Kidney capillary endothelial cell (primary cell): ENCODE measurements at places on chromosomes 13 and 19.

DNA sequence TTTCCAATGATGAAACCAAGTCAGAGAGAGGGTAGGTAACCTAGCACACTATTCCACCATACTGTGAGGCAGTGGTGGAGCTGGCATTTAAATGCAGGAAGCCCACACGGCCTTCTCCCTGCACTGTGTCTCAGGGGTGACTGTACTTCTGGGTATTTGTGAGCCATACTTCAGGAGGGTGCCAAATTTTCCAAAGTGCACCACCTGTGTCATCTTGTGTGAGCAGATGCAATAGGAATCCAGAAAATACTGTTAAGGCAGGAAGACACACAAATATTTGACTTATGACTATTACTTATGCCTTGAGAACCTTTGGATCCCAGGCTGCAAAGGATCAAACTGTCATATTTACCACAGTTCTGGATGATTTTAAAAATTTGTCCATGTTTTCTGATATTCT is 17.3 kb downstream of the ZNF229 start:
- DNase-seq = no peak

DNA sequence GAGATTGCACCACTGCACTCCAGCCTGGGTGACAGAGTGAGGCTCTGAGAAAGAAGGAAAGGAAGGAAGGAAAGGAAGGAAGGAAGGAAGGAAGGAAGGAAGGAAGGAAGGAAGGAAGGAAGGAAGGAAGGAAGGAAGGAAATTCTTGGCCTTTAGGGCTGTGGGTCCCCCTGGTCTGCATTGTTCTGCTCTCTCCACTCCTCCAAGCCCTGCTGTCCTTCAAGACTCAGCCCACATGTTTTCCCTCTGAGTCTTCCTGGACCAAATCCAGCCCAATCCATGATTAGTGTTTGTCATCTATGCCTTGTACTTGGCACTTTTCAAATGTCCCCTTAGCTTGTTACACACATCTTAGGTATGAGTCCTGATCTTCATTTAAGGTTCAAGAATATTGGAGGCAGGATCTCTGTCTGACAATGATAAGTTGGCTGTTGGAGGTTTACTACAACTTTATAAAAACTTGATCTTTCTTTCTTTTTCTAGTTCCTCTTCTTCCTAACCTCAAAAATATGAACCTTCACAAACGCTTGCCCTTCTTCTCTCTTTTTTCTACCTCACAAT is 48.8 kb upstream of the INTS6 start:
- no peak for DNase-seq

DNA sequence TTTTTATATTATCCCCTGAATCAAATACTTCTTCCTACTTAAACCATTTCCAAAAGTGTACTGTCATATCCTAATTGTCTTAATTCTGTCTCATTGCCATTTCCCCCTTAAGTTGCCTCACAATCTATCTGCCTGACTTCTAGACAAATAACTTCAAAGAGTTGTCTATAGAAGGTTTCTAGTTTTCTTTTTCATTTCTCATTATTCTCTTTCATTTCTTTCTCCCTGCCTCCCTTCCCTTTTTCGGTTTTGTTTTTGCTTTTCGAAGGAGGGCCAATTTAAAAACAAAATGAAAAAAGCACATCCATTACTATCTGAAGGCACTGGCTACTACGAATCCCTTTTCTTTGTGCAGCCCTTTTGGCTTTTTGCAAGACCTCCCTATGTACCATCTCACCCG is 367.2 kb downstream of the DNAJC15 start:
- DNase-seq = no peak

DNA sequence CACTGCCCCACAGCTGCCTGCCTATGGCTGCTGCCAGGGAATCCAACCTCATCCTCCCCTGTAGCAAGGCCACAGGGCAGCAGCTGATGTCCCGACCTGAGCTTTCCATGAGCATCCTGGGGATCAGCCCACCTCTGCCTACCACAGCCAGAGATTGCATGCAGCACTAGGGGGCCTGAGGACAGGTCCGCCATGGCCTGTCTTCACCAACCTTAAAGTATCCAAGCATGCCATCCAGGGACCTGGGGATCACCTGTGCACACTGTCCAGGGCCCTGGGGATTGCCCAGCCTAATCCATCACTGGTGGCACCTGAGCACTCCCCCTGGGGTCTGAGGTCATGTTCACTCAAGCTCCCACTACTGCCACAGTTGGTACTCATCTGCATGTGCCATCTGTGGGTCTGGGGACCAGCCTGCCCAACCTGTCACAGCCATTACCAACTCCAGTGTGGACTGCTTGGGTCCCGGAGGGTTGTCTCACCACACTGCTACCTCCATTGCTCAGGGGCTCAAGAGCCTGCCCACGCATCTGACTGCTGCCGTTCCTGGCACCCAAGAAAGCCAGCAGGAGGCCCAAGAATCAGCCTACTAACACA is 53.0 kb downstream of the KCTD15 start:
- DNase-seq = no peak
